ENCODE measurements at places on chromosomes 5 and 9. TPM values are rescaled to one million over a fixed set of nuclear protein-coding genes. Genes with fewer than 3 reads are reported as not detected.

BRD3OS gene
- total RNA-seq, result 12.3 TPM

THBS4 gene
- 1.3 TPM for total RNA-seq

GRCh38 chr5:73822278-73822988 lies 196.4 kb downstream of the ARHGEF28 start:
- DNase-seq, result no peak

GRCh38 chr5:111227801-111228200 lies 3.6 kb downstream of the CAMK4 start:
- DNase-seq, result no peak

GRCh38 chr9:86546712-86547111 lies 192.5 kb upstream of the TUT7 start:
- DNase-seq, result no peak

GRCh38 chr5:61280205-61280604 lies 51.9 kb upstream of the ZSWIM6 start:
- no peak for DNase-seq

RHOBTB3 gene
- 0.36 TPM for total RNA-seq

DNA sequence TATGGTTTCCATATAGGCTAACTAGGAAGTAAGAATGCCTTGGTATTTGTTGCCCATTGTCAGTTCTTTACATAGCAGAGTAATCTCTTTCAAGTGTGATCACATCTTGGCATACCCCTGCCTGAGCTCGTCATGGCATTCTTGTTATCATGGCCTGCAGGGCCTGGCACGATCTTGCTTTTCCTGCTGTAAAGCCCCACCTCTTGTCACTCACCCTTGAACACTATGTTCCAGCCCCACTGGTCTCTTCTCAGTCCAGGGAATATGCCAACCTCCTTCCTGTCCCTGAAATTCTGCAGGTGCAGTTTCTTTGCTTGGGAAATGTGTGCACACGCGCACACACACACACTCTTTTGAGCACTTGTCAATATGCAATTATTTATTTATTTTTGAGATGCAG lies 250.2 kb upstream of the DMRT1 start:
- DNase-seq, result no peak

GADD45G gene
- 37.2 TPM for total RNA-seq

CMBL gene
- 0.29 TPM for total RNA-seq

LCN1 gene
- not detected for total RNA-seq

DNA sequence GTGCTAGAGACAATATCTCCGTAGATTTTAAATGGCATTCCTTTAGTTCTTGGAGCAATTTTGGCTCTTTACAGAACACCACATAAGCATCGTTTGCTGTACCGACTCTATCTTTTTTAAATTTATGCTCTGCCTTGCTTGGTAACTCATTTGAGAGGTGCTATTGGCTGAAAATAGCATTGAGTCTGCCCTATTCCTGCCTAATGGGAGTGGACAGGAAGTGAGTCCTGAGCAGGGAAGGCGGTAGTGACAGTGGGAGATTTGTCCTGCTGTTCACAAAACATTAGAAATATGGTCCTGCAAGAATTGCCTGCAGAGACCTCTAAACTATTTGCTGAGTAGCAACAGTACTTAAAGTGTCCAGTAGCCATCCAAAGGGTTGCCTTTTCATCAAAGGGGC lies 115.2 kb upstream of the IFNE start:
- no peak for DNase-seq

GRCh38 chr5:115324021-115324420 lies 27.6 kb upstream of the CCDC112 start:
- DNase-seq, result no peak

PCDHGB6 gene
- 0.12 TPM for total RNA-seq

DNA sequence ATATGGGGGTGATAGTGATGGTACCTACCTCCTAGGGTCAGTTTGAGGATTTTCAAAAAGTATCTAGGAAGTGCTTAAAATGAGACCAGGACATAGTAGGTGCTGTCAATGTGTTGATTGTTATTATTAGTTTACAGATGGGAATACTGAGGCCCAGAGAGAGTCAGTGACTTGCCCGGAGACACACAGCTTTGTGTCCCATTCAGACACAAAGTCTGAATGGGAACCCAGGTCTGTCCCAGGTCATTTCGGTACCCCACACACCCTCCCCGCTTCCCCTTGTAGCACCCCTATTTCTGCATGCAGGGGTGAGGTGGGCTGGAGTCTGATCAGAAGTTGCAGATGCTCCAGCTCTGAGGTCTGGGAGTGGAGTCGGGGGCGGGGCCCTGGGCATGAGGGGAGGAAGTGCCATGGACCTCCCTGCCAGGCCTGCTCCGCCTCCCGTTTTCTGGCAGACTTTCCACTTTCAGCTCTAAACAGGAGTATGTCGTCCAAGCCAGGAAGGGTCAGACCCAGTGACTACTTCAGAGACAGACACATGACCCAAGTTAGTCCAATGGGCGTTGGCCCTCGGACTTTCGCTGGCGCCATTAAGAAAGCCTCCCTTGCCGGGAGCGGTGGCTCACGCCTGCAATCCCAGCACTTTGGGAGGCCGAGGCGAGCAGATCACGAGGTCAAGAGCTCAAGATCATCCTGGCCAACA lies 3.2 kb upstream of the DBN1 start:
- no peak for DNase-seq

GRCh38 chr5:126104951-126105350 lies 318.3 kb upstream of the GRAMD2B start:
- no peak for DNase-seq

DNA sequence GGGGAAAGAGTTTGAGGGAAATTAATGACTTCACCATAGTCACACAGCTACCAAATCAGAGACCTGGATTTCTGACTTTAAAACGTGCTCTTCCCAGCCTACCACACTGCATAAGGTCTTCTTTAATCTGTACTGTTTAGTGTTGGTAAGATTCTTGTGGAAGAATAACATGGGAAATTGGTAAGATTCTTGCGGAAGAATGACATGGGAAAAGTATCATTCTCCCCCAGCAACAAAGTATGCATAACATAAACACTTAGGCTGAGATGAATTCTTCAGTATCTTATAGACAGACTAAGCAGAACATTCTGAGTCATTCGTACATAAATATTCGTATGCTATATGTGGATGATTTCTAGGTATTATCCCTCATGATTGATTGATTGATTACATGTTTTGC lies 170.4 kb downstream of the FOCAD start:
- DNase-seq, result no peak

DNA sequence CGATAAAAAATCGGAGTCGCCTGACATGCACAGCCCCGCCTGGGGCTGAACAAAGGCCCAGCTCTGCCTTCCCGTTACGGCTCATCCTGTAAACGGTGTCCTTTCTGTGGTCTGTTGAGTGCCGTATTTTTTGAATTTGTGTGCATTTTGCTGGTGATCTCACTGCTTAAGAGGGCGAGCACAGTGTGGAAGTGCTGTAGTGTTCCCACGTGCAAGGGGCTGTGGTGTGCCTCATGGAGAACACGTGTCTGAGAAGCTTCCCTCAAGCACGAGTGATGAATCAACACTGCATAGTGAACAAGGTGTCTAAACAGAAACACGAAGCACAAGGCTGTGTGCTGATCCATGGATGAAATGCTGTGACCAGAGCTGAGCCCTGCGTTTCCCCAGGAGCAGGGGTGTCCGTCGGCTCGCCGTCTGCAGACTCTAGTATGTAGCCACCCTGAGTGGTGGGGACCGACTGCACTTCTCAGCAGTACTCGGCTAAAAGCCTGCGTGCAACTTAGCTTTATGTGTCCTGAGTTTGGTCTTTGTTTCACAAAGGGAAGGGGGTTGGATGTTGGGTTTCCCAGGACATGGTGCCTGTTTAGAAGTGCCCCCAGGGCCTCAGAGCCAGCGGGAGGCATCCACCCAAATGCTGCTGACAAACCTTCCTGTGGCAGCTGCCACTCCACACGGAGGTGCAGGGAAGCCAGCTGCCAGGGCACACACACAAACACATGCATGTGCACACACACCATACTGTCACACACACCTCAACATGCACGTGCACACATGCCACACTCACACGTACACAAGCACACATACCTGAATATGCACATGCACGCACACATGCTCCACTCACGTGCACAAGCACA lies 77.2 kb upstream of the IRX4 start:
- DNase-seq, result no peak

GRCh38 chr9:127546125-127546832 lies 65.8 kb upstream of the STXBP1 start:
- DNase-seq, result no peak

DNA sequence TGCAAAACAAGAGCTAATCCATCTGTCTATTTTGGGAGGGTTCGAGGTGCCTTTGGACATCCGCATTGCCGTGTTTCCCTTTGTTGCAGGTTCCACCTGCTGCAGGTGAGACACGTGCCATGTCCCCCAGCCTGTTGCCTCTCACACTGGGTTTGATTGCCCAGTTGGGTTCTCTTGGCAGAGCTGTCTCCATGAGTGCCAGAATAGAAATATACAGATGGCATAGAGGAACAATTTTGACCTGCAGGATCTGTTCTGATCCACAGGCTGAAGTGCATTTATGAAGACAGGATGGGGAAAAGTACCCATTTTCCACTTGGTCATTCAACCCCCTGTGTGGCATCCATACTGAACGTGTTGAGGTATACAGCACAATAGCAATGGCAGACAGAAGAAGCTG lies 178.1 kb downstream of the SGCD start:
- no peak for DNase-seq

GRCh38 chr5:6766604-6767093 lies 53.4 kb downstream of the TENT4A start:
- DNase-seq, result no peak

- DNase-seq, result peak; percentile 12
Observed at GRCh38 chr5:90528601-90529193, 687 bp downstream of the LYSMD3 start.

DNA sequence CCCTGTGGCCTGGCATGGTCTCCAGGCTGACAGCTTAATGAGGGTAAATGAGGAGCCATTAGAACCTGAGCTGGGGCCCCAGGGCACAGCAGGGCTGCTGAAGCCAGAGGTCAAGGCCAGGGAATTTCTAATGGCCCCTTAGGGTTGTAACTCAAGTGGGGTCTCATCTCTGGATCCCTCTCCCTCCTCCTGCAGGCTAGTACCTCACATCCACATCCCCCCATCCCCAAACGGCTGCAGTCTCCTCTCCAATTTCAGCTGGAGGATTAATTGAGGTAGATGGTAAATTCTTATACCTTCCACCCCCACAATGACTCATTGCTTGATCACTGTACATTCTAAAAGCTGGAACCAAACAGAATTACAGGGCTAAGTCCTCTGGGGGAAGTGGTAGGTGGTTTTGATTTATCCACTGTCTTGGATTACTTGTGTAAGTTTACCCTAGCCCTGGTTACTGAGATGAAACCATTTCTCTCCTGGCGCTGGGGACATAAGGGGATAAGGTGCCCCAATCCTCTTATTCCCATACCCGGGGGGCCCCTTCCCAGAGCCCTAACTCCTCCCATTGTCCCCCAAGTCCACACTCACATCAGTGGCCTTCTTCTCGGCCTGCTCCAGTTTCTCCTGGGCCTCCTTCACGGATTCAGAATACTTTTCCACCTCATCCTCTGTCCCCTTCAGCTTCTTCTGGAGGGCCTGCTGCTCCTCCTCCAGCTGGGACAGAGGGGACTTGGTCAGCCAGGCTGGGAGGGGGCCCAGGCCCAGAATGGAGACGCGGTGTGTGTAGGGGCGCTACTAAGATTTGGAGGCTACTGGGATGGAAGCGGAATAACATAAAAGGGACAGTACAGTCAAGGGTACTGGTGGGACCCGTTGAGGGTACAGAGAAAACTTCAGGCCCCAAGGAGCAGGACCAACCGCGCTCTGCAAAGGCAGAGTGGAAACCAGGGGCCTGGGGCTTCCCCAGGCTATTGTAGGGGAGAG lies 875 bp downstream of the TPM2 start:
- no peak for DNase-seq

GRCh38 chr9:124551472-124552272 lies 44.5 kb upstream of the NR5A1 start:
- DNase-seq, result peak; percentile 17

- no peak for DNase-seq
Observed at GRCh38 chr5:142618130-142618523, 67.8 kb downstream of the FGF1 start.

GPR150 gene
- total RNA-seq, result 0.22 TPM

DNA sequence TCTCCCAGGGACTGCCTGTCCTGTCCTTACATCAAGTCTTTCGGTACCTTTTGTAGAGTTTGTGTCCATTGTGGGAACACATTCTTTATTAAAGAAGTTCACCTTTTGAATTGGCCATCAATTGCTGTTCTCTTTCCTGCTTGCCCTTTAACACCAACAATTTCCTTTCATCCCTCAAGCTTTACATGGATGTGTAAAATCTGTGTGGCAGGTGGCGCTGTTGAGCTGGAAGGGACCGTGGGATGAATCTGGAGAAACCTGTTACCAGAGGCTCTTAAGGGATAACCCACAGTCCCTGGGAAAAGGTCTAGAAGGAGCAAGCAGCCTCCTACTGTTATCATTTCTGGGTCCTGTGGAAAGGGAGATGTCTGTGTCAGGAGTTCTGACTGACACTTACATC lies 7.9 kb upstream of the ZFP62 start:
- peak; percentile 32 for DNase-seq

- DNase-seq, result peak; percentile 1
Observed at GRCh38 chr5:124583469-124584350, 162.7 kb downstream of the ZNF608 start.

DNA sequence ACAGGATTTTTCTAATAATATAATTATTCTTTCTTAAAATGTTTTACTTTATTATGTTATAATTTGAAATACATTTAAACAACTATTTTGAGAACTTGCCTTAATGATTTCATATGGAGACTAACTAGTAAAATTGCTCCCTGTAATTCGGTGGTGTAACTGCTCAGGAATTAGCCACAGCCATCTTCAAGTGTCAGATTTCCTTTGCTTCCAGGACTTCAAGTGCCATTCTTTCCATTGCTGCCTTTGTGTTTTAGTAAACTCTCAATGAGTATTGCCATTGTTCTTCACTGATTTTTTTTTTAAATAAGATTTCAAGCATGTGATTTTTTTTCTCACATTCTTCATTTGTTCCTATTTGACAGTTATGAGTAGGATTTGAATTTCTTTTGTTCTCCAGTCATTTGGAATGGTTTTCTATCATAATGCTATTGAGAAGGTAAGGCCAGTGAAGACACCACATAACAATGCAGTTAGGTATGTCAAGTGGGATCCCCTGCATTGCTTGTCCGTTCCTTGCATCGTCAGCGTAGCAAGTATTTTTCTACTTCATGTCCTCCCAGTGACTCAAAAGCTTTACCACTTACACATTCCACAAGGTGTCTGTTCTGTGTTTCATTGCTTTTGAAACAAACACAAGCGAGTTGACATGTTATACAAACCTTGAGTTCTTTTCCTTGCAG lies 83.7 kb downstream of the LNPEP start:
- DNase-seq, result no peak

CCNJL gene
- not detected for total RNA-seq

RANBP3L gene
- not detected for total RNA-seq

- no peak for DNase-seq
Observed at GRCh38 chr9:122777935-122778627, 10.7 kb upstream of the OR5C1 start.

GRCh38 chr5:61409568-61409967 lies 77.5 kb downstream of the ZSWIM6 start:
- no peak for DNase-seq
